ENCODE measurements at places on chromosomes 4 and X.
A peak's percentile ranks its signal among the peaks of the same experiment; 100 is the strongest.

GRCh38 chr4:80138551-80139538 lies 58.5 kb upstream of the PRDM8 start:
- DNase-seq: no peak

DNA sequence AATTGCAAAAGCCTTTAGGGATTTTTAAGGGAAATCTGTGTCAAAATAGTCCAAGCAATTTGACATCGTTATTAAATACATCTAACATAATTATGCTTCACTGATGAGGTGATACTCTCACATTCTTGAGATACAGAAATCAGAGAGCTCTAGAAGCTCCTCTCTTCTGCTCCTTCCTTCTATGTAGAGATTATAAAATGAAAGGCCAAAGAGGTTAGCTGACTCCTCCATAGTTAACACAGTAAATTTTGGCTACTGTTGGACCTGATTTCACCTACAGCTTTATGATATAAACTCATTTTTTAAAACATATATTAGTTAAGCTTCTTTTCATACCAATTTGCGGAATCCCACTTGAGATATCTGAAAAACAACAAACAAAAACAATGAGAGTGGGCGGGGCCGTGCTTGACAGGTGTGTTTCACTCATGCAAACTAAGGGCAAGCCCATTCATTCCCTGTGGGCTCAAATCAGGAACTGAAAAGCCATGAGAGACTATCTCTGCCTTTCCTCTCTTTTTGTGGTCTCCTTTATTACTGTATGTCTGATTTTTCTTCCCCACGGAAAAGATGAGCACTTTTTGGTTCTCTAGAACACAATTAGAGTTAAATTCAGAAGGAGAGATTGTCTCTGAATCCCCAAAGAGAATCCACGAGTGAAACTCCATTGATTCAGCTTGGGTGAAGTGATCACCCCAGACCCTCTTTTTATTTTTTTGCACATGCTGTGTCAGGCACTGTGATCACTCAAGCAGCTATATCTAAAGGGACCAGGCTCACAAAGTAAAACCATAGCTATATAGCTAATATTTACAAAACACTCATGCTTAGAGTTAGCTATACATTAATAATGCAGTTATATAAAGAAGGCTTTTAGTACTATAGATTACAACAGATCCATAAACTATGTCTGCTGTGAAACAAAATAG lies 566.3 kb downstream of the IL15 start:
- no peak for DNase-seq

GRCh38 chr4:76024065-76024464 lies 768 bp upstream of the CXCL10 start:
- no peak for DNase-seq

DNA sequence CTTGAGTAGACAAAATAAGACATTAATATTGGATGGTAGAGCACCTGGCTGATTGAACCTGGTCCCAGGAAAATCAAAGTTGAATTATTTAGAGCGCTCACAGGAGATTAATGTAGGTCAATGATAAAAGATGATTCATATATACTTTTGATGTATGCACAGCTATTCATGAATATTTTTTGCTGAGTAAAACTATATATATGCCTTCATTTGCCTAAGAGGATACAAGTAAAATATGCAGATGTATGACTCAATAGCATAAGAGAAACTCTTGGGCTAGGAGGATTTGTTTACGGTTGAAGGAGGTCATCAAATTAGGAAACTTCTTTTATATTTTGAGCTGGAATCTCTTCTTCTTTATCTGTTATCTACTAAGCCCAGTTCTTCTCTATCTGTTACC lies 202.7 kb upstream of the HS3ST1 start:
- no peak for DNase-seq

DNA sequence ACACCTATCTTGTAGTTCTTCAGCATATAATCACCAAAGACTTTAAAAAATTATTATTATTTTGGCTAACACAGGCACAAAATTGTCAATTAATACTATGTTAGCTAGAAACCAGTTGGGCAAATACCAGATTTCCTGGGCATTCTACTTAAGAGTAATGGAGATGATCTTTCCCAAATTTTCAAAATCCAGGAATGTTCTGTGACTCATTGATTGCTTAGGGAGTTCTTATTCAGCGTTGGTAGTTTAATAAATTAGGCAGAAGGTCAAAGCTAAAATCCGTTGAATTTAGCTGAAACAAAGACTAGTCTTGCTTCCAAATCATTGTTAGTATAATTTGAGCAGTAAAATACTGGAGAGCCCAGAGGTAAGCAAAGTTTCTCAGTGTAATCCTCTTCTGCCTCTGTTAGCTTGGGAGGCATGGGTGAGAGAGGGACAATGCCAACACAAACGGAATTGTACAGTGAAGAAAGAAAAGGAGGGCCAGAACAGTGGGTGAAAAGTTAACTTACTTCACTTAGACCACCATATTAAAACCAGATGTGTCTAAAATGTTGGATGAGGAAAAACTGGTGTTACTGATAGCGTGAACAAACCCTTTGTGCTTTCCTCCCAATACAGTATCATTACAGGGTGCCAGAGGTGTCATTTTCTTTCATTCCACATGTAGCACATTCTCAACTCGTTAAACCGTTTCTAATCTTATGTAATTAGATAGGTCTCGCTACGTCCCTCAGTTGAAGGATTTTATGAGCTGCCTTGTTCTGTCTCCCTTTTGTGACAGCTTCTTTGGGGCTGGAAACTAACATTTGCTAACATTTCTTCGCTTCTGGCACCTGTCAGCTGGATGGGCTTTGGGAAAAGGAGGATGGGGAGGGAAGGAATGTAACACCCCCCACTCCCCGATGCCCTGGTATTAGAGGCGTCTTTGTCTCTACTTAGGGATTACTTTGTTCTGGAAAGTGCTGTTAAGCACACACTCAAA lies 87.4 kb upstream of the CITED1 start:
- DNase-seq: peak; percentile 20

DNA sequence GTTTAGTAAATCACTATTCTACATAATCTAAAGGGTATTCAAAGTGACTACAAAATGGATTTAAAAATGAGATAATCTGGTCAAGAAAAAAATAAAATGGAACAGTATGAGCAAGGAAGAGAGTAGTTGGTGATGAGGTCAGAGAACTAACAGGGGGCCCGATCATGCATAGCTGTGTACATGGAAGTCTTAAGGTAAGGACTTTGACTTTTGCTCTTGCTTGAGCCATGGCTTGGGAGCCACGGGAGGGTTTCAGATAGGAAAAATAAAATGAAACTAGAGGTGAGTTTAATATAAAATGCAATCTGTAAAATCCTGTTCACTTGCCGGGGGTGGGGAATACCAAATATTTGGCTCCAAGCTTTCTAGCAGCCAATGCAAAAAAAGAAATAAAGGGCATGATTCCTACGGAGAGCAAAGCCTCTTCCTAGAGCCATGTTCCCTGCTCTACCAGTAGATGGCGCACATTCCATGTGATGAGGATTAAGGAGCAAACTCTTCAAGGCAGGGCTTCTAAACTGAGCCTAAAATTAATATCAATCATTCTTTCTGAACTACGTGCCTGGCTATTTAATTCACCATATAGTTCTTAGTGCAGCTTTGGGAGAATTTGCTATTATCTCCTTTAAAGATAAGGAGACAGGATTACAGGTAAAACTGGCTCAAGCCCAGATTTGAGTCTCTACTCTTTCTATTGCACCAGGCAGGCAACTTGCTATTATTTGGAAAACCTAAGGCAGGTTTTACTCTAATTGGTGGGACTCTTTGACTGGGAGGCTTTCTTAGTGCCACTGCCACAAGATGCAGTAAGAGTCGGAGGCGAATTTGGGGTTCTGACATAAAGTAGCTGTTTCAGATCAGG lies 6.8 kb upstream of the CLCN5 start:
- DNase-seq: peak; percentile 46

- DNase-seq: no peak
These were observed 734.6 kb downstream of the GLUD2 start for GRCh38 chrX:121781991-121782390.

DNA sequence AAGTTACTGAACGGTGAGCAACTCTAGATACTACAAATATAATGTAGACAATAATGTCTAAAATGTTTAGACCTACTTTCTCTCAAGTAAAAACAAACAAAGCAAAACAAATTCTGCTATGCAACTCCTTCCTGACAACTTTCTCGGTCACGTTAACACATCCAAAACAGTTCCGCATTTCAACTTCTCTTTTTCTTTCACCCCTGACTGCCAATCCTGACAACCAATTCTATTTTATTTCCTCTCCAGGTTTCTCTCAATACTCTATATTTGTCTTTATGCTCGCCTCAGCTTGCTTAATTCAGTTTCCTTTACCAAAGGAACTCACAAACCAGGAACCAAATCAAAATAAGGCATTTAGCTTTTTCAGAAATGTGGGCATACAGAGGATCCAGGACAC lies 513.0 kb downstream of the FSTL5 start:
- DNase-seq: no peak

- no peak for DNase-seq
These were observed 72.7 kb downstream of the ANXA10 start for GRCh38 chr4:168164915-168165548.

- DNase-seq: no peak
These were observed 2616.0 kb downstream of the ARAP2 start for GRCh38 chr4:33628296-33628695.

DNA sequence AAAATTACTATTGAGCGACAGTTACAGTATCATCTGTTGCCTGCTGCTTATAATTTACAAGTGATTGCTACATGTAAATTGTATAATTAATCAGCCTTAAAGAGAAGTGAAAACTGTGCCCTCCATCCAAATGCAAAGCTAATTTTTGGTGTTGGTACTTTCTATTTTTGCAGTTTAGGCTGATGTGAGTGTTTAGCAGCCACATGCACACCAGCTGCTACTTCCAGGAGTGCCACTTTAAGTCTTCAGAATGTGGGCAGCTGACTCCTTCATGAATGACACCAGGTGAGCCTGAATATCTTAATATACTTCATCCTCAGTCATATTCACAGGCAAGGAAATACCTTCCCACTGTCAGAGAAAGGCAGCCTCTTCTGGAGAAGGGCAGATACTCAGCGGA lies 149.8 kb upstream of the RASGEF1B start:
- no peak for DNase-seq

- DNase-seq: no peak
These were observed 376.0 kb downstream of the BCOR start for GRCh38 chrX:39721566-39722279.

DNA sequence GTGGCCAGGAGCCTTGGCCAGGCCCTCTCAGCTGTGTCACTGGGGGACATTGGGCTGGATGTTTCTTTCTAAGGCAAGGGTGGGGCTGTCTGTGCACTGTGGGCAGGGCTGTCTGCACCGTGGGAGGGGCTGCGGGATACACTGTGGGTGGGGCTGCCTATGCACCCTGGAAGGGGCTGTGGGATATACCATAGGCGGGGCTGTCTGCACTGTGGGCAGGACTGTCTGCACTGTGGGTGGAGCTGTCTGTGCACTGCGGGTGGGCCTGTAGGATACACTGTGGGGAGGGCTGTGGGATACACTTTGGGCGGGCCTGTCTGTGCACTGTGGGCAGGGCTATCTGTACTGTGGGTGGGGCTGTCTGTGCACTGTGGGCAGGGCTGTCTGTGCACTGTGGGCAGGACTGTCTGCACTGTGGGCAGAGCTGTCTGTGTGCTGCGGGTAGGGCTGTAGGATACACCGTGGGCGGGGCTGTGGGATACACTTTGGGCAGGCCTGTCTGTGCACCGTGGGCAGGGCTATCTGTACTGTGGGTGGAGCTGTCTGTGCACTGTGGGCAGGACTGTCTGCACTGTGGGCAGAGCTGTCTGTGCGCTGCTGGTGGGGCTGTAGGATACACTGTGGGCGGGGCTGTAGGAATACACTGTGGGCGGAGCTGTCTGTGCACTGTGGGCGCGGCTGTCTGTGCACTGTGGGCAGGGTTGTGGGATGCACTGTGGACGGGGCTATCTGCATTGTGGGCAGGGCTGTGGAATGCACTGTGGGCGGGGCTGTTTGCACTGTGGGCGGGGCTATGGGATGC lies 31.1 kb downstream of the ACOX3 start:
- no peak for DNase-seq

DNA sequence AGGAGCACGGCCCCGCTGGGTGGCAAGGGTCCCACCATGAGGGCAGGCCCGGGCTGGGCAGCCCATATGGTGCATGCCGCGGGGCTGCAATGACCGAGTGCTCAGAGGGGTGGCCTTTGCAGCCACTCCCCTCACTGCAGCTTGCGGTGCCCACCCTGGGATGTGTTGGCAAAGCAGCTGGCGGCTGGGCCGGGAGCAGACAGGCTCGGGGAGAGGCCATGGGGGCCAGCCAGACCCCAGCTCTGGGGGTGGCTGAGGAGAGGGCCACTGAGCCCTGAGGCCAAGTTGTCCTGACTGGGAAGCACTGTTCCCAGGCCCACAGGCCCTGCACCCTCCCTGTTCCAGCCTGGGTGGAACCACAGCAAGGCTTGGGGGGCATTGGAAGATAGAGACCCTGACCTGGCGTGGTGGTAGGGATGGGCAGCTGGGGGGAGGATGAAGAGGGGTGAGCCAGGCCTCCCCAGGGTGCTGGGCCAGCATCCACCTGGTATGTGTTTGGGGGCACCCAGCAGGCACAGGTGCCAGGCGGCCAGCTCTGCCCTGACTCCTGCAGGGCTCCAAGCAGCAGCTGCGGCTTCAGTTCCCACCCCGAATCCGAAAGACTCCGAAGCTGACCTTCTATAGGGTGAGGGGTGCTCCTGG lies 18.4 kb upstream of the RNF4 start:
- DNase-seq: peak; percentile 26

GRCh38 chrX:85516131-85516530 lies 136.7 kb upstream of the POF1B start:
- no peak for DNase-seq

DNA sequence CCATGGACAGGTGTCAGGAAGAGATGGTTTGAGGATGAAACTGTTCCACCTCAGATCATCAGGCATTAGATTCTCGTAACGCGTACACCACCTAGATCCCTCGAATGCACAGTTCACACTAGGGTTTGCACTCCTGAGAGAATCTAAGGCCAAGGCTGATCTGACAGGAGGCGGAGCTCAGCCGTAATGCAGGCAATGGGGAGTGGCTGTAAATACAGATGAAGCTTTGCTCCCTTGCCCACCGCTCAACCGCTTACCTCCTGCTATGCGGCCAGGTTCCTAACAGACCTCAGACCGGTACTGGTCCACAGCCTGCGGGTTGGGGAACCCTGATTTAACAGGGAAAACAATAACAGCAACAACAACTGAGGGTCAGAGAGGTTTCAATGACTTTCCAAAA lies 2.0 kb upstream of the TEC start:
- DNase-seq: no peak

- no peak for DNase-seq
These were observed 115.1 kb downstream of the SLC39A8 start for GRCh38 chr4:102230194-102230593.

DNA sequence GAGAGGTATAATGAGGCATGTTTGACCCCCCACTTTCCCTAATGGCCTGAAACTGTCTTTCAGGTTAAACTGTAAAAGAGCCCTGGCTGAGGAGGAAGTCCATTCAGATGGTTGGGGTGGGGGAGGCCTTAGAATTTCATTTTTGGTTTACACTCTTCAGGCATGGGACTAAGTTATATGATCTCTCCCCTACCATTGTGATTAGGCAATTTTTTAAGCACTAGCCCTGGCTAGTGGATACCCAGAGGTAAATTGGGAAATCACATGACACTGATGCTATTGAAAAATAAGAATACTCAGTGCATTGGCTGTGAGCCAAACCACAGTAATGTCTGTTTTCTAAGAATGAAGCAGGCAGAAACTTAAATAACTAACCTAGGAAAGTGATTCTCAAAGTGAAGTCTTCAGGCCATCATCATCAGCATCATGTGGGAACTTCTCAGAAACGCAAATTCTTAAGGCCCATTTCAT lies 149.7 kb downstream of the RRAGB start:
- DNase-seq: no peak

Measured in D341Med (cell line).